Activated CD8-positive, alpha-beta memory T cell treated with anti-CD3 and anti-CD28 coated beads, Interleukin-2, amount 10 ng/mL, durations not matched to agents 7 days and 5 days (primary cell): ENCODE measurements at places on chromosomes 12 and 14.

DNA sequence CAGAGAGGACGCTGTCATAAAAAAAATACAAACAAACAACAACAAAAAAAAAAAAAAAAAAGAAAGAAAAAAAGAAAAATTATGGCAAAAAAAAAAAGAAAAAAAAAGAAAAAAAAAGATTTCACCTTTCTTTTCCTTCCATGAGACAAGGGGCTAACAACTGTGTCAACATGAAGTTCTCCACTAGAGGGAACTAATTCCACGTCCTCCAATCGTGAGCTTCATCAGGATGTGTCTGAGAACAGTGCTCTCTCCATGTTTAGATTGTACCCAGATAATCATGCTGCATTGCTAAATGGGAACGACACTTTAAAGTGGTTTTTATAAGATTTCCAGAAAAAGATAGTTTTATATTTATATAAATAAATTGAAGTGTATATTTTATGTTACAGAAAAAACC is 96.2 kb upstream of the PTPRB start:
- H3K27ac ChIP-seq: no peak overlapping the region
- H3K27me3 ChIP-seq: no peaks in the 10 kb centered on the region
- H3K36me3 ChIP-seq: no peaks in the 10 kb centered on the region
- no peaks in the 10 kb centered on the region for H3K4me1 ChIP-seq
- DNase-seq: no peak
- no peak overlapping the region for H3K4me3 ChIP-seq

- H3K36me3 ChIP-seq: no peaks in the 10 kb centered on the region
- DNase-seq: no peak
- H3K4me3 ChIP-seq: no peak overlapping the region
- peaks cover 5% of the 10 kb centered on the region for H3K27me3 ChIP-seq
Measured at GRCh38 chr14:51304941-51305340, 64.9 kb downstream of the TMX1 start.

- no peaks in the 10 kb centered on the region for H3K36me3 ChIP-seq
- no peaks in the 10 kb centered on the region for H3K4me1 ChIP-seq
- H3K27me3 ChIP-seq: no peaks in the 10 kb centered on the region
- H3K4me3 ChIP-seq: no peak overlapping the region
Measured at GRCh38 chr12:81573228-81573627, 185.9 kb downstream of the PPFIA2 start.

GRCh38 chr12:18747895-18748294 is 10.0 kb downstream of the CAPZA3 start:
- H3K4me1 ChIP-seq: no peaks in the 10 kb centered on the region
- DNase-seq: no peak
- no peaks in the 10 kb centered on the region for H3K27me3 ChIP-seq
- no peak overlapping the region for H3K27ac ChIP-seq
- H3K36me3 ChIP-seq: no peaks in the 10 kb centered on the region

- no peaks in the 10 kb centered on the region for H3K27me3 ChIP-seq
- peaks cover 32% of the 10 kb centered on the region for H3K36me3 ChIP-seq
- H3K4me1 ChIP-seq: peaks cover 4% of the 10 kb centered on the region
- no peak overlapping the region for H3K27ac ChIP-seq
Measured at GRCh38 chr12:1760566-1761382, 59.6 kb upstream of the LRTM2 start.

DNA sequence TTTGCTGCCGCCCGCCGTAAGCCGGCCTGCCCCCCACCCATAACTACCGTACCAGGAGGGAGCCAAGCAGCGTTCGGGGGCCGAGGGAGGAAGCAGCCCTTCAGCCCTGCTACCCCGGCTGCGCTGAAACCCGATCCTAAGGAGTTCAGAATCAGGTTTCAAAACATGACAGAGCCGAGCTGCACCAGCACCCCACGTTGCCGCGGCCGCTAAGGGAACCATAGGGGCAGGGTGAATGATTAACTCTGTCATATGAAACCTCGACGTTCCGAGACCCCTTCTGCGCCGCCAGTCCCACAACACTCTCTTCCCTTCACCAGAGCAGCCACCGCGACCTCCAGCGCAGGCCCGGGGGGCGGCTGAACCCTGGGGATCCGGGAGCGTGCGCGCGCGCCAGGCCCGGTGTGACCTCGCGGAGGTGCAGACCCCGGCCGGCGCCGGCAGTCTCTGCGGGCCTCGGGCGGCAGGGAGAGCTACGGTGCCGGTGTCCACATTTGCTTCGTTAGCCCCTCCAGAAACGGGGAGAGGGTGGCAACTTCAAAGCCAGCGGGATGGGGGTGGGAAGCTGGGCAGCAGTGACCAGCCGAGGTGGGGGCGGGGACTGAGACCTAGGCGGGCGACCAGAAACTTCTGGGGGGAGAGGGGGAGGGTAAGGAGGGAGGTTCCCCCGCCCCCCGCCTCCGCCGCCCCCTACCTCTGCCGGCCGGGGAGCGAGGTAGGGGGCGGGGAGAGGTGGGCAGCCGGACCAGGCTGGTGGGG is 1.6 kb downstream of the SIX4 start:
- H3K4me3 ChIP-seq: peak overlapping the region; percentile 81
- peaks cover 19% of the 10 kb centered on the region for H3K4me1 ChIP-seq
- H3K27me3 ChIP-seq: peaks cover 74% of the 10 kb centered on the region
- peak; percentile 49 for DNase-seq

DNA sequence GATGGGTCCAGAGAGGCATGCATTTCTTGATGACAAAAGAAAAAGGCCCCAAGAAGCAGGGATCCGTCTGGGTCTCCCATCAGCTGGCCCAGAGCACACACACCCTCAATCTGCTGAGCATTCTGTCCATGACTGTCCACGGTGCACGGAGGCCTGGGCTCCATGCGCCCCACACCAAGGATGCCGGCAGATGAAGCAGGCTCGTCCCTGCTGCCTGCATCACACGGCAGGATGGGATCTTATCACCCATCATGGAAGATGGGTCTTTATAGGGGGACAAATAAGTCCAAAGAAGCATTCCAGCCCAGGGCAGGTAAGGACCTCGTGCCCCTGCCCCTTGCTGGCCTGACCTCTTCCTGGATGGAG is 59.7 kb downstream of the PRIMA1 start:
- H3K4me3 ChIP-seq: no peak overlapping the region
- no peak overlapping the region for H3K27ac ChIP-seq
- DNase-seq: no peak
- no peaks in the 10 kb centered on the region for H3K4me1 ChIP-seq

- peaks cover 84% of the 10 kb centered on the region for H3K27me3 ChIP-seq
- DNase-seq: no peak
- H3K4me1 ChIP-seq: peaks cover 9% of the 10 kb centered on the region
Measured at GRCh38 chr14:37591941-37592481, 3.0 kb downstream of the FOXA1 start.

GRCh38 chr12:58695263-58695662 is 225.0 kb downstream of the LRIG3 start:
- H3K27me3 ChIP-seq: no peaks in the 10 kb centered on the region
- no peaks in the 10 kb centered on the region for H3K36me3 ChIP-seq
- no peak for DNase-seq
- H3K27ac ChIP-seq: no peak overlapping the region

DNA sequence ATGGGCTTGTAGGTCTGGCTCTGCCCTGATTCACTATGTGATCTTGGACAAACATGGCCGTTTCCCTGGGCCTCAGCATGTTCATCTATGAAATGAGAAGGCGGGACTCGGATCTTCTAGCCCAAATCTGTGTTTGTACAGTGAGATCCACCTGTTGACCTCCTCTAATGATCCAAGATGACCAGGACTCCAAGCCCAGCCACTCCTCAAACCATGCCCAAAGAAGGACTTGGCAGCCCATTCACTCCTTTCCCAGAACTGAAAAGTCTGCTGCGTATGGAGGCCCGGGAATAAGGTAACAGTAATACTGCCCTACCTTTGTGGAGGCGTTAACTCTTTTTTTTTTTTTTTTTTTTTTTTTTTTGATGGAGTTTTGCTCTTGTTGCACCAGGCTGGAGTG is 39.9 kb downstream of the APPL2 start:
- DNase-seq: no peak
- H3K27me3 ChIP-seq: no peaks in the 10 kb centered on the region
- peaks cover 2% of the 10 kb centered on the region for H3K4me1 ChIP-seq
- H3K36me3 ChIP-seq: peaks cover 16% of the 10 kb centered on the region
- H3K27ac ChIP-seq: no peak overlapping the region
- H3K4me3 ChIP-seq: no peak overlapping the region

GRCh38 chr14:95463171-95463901 is 53.1 kb downstream of the SYNE3 start:
- DNase-seq: no peak
- no peaks in the 10 kb centered on the region for H3K27me3 ChIP-seq
- no peak overlapping the region for H3K4me3 ChIP-seq
- H3K4me1 ChIP-seq: peaks cover 29% of the 10 kb centered on the region
- H3K27ac ChIP-seq: peak overlapping the region; percentile 76

GRCh38 chr12:11762723-11763326 is 113.4 kb downstream of the ETV6 start:
- no peak overlapping the region for H3K27ac ChIP-seq
- no peak overlapping the region for H3K4me3 ChIP-seq
- H3K36me3 ChIP-seq: peaks cover 13% of the 10 kb centered on the region
- peaks cover 55% of the 10 kb centered on the region for H3K4me1 ChIP-seq
- H3K27me3 ChIP-seq: no peaks in the 10 kb centered on the region
- DNase-seq: no peak

DNA sequence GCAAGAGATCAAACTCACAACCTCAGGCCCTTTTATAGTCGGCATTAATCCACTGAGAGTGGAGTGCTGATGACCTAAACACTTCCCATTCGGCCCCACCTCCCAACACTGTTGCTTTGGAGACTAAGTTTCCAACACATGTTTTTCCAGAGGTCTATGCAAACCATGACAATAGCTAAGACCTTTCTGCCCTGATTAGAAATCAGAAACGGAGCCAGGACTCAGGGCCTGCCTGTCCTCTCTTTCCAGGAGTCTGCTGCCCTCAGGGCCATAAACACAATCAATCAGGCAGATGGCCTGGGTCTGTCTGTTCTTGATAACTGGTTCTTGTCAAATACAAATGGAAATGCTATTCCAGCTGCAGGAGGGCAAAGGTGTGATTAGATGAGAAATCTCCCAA is 97.2 kb upstream of the PSMC1 start:
- no peak overlapping the region for H3K27ac ChIP-seq
- no peaks in the 10 kb centered on the region for H3K4me1 ChIP-seq
- peaks cover 30% of the 10 kb centered on the region for H3K27me3 ChIP-seq
- H3K4me3 ChIP-seq: no peak overlapping the region
- no peak for DNase-seq

DNA sequence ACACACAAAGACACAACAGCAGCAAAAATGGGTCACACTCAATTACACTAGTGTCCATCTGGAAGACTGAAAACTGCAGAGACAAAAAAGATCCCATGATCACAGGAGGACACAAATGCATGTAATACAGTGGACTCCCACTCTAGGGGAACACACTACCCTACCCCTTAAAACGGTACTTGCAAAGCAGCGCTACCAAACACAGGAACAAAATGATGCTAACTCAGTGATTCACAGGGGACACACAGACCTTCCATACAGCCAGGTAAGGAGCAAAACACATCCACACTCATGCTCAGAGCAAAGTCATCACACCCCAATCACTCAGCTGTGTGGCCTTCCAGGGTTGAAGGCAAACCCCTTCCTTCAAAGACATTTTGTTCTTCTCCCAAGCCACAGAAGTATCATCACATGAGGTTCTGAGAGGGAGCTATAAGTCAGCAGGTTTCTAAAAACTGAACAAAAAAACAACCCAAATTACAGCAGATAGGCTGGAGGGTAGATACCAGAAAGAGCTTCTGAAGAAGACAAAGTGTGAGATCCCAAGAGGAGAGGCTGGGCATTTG is 14.8 kb downstream of the SMUG1 start:
- H3K27ac ChIP-seq: no peak overlapping the region
- no peak for DNase-seq
- H3K4me1 ChIP-seq: no peaks in the 10 kb centered on the region
- H3K36me3 ChIP-seq: no peaks in the 10 kb centered on the region
- H3K27me3 ChIP-seq: no peaks in the 10 kb centered on the region

- H3K4me1 ChIP-seq: peaks cover 50% of the 10 kb centered on the region
- no peaks in the 10 kb centered on the region for H3K36me3 ChIP-seq
- H3K27me3 ChIP-seq: peaks cover 81% of the 10 kb centered on the region
Measured at GRCh38 chr12:48980389-48980952, 2.3 kb downstream of the WNT1 start.
